ENCODE measurements at places on chromosomes 1 and 21. TPM values are rescaled to one million over a fixed set of nuclear protein-coding genes. Genes with fewer than 3 reads are reported as not detected.

Gene TRAF3IP3
- not detected for total RNA-seq

Gene AMY1A
- total RNA-seq, result not detected

Gene GPR161
- 16.5 TPM for total RNA-seq

Gene OR2L8
- total RNA-seq, result not detected

Gene MCOLN3
- total RNA-seq, result 0.75 TPM

Gene XPR1
- 35.2 TPM for total RNA-seq

Gene CSF3R
- 0.22 TPM for total RNA-seq

Gene PPIAL4G
- total RNA-seq, result not detected

Gene LCE3E
- total RNA-seq, result not detected

Gene CCT8
- total RNA-seq, result 187 TPM

- H3K4me1 ChIP-seq, result no peaks in the 10 kb centered on the region
- H3K36me3 ChIP-seq, result no peaks in the 10 kb centered on the region
- H3K27me3 ChIP-seq, result peaks cover 5% of the 10 kb centered on the region
Observed at GRCh38 chr1:30677471-30677870, 45.9 kb downstream of the MATN1 start.

DNA sequence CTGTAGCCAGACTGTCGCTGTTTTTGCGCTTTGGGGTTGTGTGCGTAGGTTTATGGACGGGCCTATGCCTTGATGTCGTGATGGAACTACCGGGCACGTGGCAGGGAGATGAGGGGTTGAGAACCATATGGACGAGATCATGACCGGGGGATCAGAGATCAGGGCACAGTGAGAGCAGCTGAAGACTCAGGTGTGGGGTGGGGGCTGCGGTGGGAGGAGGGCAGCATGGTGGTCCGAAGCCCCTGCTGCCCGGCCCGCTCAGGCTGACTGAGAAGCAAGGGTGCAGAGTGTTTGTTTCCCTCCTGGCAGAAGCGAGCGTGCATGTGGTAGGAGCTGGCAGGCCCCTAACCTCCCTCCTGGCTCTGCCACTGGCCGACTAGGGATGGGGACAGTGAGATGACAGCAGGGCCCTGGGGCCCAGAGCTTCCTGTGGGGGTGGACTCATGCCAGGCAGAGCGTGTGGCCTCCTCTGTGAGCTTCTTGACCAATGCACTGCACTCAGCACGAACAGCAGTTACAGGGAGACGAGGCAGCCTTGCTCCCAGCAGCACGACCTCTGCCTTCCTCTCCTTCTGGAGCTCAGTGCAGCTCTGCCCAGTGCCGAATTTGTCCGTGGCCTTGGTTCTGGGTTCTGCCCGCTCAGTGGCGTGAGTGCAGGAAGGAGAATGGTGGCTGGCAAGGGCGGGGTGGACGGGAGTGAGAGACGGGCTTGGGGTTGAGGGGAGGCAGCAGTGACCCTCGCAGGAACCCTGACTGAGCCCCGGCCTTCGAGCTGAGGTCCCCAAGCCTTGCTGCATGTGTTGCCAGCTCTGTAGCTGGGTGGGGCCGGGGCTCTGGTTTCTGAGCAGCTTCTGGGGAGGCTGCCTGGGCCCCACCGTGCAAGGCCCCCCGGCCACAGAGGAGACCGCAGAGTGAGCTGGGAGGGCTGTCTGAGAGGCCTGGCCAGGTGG is 22.2 kb upstream of the LRRC3 start:
- no peaks in the 10 kb centered on the region for H3K36me3 ChIP-seq
- no peaks in the 10 kb centered on the region for H3K4me1 ChIP-seq
- no peaks in the 10 kb centered on the region for H3K27me3 ChIP-seq
- H3K4me3 ChIP-seq, result no peak overlapping the region
- DNase-seq, result no peak

DNA sequence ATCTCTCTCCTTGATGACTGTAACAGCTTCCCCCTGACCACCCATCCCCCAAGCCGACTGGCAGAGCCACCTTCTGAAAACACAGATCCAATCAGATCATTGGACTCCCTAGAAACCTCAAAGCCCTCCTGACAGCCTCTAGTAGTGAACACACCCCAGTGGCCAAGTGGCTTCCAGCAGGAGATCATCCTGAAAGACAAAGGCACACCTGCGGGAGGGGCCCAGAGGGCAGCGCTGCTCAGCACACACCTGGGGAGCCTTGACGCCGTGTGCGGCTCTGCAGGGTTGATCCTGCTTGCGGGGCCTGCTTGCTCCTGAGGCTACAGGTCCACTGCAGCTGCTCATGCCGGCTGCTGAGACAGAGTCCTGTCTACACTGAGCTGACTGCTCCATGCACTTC is 41.5 kb downstream of the SLC66A1 start:
- H3K4me1 ChIP-seq, result no peaks in the 10 kb centered on the region
- no peak overlapping the region for H3K4me3 ChIP-seq
- no peaks in the 10 kb centered on the region for H3K27me3 ChIP-seq
- DNase-seq, result no peak

DNA sequence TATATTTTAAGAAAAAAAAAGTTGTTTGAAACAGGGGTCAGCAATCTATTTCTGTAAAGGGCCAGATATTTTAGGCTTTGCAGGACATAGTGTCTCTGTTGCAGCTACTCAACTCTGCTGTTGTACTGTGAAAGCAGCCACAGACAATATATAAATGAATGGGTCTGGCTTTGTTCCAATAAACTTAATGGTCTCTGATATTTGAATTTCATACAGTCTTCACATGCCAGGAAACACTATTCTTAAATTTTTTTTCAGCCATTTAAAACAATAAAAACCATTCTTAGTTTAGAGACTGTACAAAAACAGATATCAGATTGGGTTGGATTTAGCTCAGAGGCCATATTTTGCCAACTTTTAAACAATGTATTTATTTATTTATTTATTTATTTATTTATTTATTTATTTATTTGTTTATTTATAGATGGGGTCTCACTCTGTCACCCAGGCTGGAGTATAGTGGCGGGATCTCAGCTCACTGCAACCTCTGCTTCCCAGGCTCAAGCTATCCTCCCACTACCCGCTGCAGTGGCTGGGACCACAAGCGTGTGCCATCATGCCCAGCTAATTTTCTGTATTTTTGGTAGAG is 102.8 kb downstream of the DNM3 start:
- no peak overlapping the region for H3K27ac ChIP-seq
- H3K36me3 ChIP-seq, result no peaks in the 10 kb centered on the region
- H3K4me1 ChIP-seq, result no peaks in the 10 kb centered on the region
- H3K4me3 ChIP-seq, result no peak overlapping the region
- no peak for DNase-seq

- no peak overlapping the region for H3K27ac ChIP-seq
- H3K4me3 ChIP-seq, result no peak overlapping the region
Observed at GRCh38 chr21:17903029-17903806, 84.1 kb upstream of the C21orf91 start.

- H3K4me1 ChIP-seq, result no peaks in the 10 kb centered on the region
- DNase-seq, result peak; percentile 31
- no peaks in the 10 kb centered on the region for H3K27me3 ChIP-seq
- H3K36me3 ChIP-seq, result no peaks in the 10 kb centered on the region
Observed at GRCh38 chr1:75334876-75335389, 200.7 kb downstream of the LHX8 start.

GRCh38 chr1:17196496-17197185 is 8.3 kb upstream of the PADI1 start:
- peaks cover 24% of the 10 kb centered on the region for H3K4me1 ChIP-seq
- H3K27ac ChIP-seq, result no peak overlapping the region
- no peaks in the 10 kb centered on the region for H3K36me3 ChIP-seq
- DNase-seq, result no peak

GRCh38 chr1:194069168-194069830 is 882.9 kb upstream of the B3GALT2 start:
- no peaks in the 10 kb centered on the region for H3K27me3 ChIP-seq
- H3K36me3 ChIP-seq, result no peaks in the 10 kb centered on the region
- H3K4me1 ChIP-seq, result peaks cover 5% of the 10 kb centered on the region
- DNase-seq, result peak; percentile 25
- H3K4me3 ChIP-seq, result no peak overlapping the region

DNA sequence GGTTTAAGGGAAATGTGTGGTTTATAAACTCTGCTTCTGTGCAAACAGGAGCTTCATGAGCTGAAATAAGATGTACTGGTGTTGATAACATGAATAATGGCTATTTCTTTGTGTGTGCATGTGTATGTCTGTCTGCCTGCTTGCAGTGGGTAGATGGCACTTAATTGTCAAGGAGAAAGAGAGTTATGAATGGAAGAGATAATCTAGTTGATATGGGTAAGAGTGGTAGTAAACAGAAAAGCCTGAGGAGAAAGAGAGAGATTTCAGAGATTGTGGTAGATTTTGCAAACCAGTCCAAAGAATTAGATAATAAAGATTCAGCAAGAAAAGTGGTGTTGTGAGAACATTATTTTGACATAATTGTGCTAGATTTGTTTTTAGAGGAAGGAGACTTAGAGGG is 7.7 kb downstream of the SUCO start:
- H3K4me1 ChIP-seq, result peaks cover 9% of the 10 kb centered on the region
- H3K27ac ChIP-seq, result no peak overlapping the region
- H3K27me3 ChIP-seq, result no peaks in the 10 kb centered on the region
- no peak overlapping the region for H3K4me3 ChIP-seq

GRCh38 chr1:171434717-171435346 is 50.5 kb upstream of the PRRC2C start:
- H3K4me1 ChIP-seq, result peaks cover 29% of the 10 kb centered on the region
- H3K4me3 ChIP-seq, result peak overlapping the region; percentile 45
- no peaks in the 10 kb centered on the region for H3K27me3 ChIP-seq
- peak; percentile 91 for DNase-seq
- H3K36me3 ChIP-seq, result no peaks in the 10 kb centered on the region
- peak overlapping the region; percentile 96 for H3K27ac ChIP-seq

- H3K36me3 ChIP-seq, result no peaks in the 10 kb centered on the region
- no peaks in the 10 kb centered on the region for H3K4me1 ChIP-seq
- H3K27ac ChIP-seq, result no peak overlapping the region
- no peak overlapping the region for H3K4me3 ChIP-seq
- H3K27me3 ChIP-seq, result no peaks in the 10 kb centered on the region
Observed at GRCh38 chr21:40926238-40926637, 79.3 kb upstream of the DSCAM start.

DNA sequence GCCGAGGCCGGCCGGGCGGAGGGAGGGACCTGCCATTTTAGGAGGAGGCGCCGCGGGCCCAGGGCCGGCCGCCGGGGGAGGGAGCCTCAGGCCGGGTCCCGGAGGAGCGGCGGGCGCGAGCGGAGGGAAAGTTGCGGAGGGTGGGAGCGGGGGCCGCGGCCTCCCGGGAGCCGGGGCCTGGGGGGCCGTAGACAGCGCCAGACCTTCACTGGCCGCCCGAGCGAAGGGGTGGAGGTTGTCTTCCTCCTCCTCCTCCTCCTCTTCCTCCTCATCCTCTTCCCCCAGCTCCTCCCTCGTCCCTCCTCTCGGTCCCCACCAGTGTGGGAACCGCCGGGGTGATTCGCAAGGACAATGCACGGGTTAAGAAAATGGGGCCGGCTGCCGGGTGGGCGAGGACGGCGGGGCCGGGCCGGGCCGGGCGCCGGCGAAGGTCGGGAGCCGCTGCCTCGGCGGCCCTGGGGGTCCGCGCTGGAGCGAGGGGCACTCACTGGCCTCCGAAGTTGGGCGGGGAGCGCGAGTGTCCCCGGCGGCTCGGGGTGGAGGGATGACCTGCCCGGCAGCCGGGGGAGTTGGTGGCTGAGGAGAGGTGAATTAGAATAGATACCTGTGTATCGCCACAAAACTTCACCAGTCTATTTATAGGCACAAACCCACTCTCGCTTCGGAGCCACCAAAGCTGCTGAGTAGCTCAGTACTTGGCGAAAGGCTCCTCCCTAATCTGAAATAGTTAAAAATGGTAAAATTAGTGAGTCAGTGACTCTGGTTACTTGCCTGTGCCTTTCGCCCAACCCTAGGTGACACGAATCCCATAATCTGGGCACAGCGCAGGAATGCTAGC is 1.3 kb downstream of the DYRK1A start:
- no peaks in the 10 kb centered on the region for H3K27me3 ChIP-seq
- peaks cover 22% of the 10 kb centered on the region for H3K4me1 ChIP-seq
- peak overlapping the region; percentile 93 for H3K4me3 ChIP-seq
- no peaks in the 10 kb centered on the region for H3K36me3 ChIP-seq

DNA sequence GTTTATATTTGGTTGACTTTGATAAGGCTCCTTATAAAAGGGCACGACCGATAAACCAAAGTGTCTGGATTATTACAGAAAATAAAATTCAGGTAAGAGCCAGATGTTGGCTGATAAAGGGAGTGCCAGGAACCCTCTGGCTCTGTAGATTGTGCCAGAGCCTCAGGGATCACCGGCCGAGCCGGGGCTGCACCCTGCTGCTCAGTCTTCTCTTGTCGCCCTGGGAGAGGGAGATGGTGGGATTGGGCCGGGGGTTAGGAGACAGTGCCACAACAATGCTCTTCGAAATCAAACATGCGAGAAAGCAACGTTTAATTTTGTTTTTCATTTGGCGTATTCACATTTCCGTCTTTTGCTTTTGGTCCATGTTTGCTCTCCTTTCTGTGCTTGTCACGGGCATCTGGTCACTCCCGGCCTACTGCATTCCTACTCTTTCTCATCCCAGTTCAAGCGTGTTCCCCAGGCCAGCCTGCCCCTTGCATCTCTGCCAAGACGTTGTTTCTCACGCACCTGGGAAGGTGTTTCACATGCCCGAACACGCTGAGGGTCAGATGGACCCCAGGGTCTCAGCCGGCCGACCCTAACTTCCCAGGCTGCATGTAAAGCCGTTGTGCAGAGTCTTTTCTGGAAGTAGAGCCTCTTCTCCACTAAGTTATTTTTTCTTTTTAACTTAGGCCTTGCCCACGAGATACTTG is 18.8 kb upstream of the C2CD2 start:
- no peak overlapping the region for H3K27ac ChIP-seq
- H3K36me3 ChIP-seq, result no peaks in the 10 kb centered on the region
- no peaks in the 10 kb centered on the region for H3K4me1 ChIP-seq
- DNase-seq, result no peak
- H3K27me3 ChIP-seq, result peaks cover 3% of the 10 kb centered on the region
- H3K4me3 ChIP-seq, result no peak overlapping the region

DNA sequence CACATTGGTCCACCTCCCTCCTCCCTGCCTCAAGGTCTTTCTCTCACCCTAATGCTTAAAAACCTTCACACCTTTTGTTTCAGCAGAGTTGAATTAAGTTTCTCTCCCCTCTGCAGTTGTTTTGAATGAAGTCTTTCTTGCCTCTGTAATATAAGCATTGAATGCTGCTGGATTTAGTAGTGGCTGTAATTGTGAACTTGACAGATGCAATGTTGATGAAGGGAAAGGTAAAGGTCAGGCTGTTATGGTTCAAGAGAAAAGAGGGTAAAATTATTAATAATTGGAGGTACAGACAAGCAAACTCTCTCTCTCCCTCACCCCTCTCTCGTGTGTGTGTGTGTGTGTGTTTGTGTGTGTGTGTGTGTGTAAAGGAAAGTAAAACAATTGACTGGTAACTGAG is 509.8 kb downstream of the AMY1C start:
- H3K4me1 ChIP-seq, result no peaks in the 10 kb centered on the region
- H3K27me3 ChIP-seq, result no peaks in the 10 kb centered on the region
- no peak overlapping the region for H3K4me3 ChIP-seq
- H3K27ac ChIP-seq, result no peak overlapping the region

GRCh38 chr1:202085682-202086373 is 36.9 kb upstream of the GPR37L1 start:
- no peak overlapping the region for H3K27ac ChIP-seq
- H3K27me3 ChIP-seq, result peaks cover under 1% of the 10 kb centered on the region
- peaks cover 4% of the 10 kb centered on the region for H3K4me1 ChIP-seq
- H3K36me3 ChIP-seq, result no peaks in the 10 kb centered on the region
- no peak for DNase-seq

GRCh38 chr1:111469539-111469938 is 4.2 kb upstream of the C1orf162 start:
- no peak overlapping the region for H3K4me3 ChIP-seq
- no peaks in the 10 kb centered on the region for H3K36me3 ChIP-seq
- no peak for DNase-seq
- no peaks in the 10 kb centered on the region for H3K27me3 ChIP-seq

- H3K4me1 ChIP-seq, result no peaks in the 10 kb centered on the region
- H3K36me3 ChIP-seq, result no peaks in the 10 kb centered on the region
- no peak overlapping the region for H3K4me3 ChIP-seq
- H3K27me3 ChIP-seq, result peaks cover 20% of the 10 kb centered on the region
- no peak overlapping the region for H3K27ac ChIP-seq
Observed at GRCh38 chr21:32962268-32962667, 63.5 kb upstream of the OLIG2 start.

All from astrocyte (in vitro differentiated cells and primary cell).